ENCODE measurements at places on chromosomes 16 and 17.

GRCh38 chr16:87584975-87585374 lies 17.3 kb upstream of the JPH3 start:
- DNase-seq: no peak

GRCh38 chr17:10117581-10118001 lies 80.8 kb downstream of the GAS7 start:
- no peak for DNase-seq

GRCh38 chr17:79979221-79979741 lies 56.4 kb downstream of the TBC1D16 start:
- DNase-seq: no peak

GRCh38 chr16:51084074-51084928 lies 66.8 kb downstream of the SALL1 start:
- peak; percentile 28 for DNase-seq

DNA sequence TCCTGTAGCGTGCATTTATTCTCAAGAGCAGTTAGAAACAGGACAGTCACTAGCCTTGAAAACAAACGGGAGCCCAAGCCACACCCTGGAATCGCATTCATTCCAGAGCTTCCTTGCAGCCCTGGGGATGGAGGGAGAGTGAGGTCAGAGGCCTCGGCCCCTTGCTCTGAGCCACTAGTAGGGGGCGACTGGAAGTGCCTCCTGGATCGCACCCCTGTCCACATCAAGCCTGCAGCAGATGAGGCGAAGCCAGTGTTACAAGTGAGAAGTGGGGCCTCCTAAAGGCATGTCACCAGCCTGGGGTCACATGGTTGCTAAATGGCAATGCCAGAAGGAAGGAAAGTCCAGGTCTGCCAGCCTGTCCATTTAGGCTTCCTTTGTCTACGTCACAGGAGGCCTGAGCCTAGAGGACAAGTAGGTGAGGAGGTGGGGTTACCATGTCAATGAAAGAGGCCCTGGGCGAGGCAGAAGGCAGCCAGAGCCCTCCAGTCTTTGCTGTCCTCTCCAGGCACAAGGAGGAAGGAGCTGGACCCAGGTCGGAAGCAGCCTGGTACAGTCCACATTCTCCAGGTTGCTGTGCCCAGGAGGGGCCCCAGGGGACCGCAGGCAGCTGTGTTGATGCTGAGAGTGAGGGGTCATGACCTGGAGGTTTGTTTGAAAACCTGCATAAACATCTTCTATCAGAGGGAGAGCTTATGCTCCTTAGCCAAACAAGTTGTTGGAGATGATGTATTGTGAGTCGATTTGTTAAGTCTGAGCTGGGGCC lies 3.0 kb upstream of the RCVRN start:
- peak; percentile 18 for DNase-seq
